ENCODE measurements at places on chromosomes 5 and 9. TPM values are rescaled to one million over a fixed set of nuclear protein-coding genes. Genes with fewer than 3 reads are reported as not detected.

DNA sequence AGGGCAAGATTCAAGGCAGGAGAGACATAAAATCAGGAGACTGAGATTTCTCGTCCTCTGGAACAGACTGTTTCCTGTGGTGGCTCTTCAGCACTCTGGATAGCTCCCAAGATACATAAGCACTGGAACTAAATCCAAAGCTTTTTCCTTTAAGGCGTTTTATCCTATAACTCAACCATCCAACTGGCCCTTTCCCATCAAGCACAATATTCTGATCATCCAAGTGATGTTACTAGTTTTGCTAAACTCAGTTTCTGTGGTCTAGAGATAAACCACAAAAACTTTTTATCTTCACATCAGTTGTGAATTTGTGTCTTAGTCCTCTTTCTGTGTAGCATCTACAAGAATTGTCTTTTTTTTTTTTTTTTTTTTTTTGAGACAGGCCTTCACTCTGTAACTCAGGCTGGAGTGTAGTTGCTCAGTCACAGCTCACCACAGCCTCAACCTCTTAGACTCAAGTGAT lies 299.4 kb downstream of the COX7C start:
- H3K36me3 ChIP-seq, result no peaks in the 10 kb centered on the region
- H3K4me3 ChIP-seq, result no peak overlapping the region
- H3K27ac ChIP-seq, result no peak overlapping the region
- H3K27me3 ChIP-seq, result no peaks in the 10 kb centered on the region
- no peak for DNase-seq
- no peaks in the 10 kb centered on the region for H3K4me1 ChIP-seq

GRCh38 chr5:30802961-30803705 lies 390.4 kb upstream of the CDH6 start:
- H3K4me3 ChIP-seq, result no peak overlapping the region
- no peak overlapping the region for H3K27ac ChIP-seq
- no peaks in the 10 kb centered on the region for H3K36me3 ChIP-seq
- no peaks in the 10 kb centered on the region for H3K27me3 ChIP-seq
- H3K4me1 ChIP-seq, result no peaks in the 10 kb centered on the region

- no peak overlapping the region for H3K27ac ChIP-seq
- no peaks in the 10 kb centered on the region for H3K27me3 ChIP-seq
- no peak overlapping the region for H3K4me3 ChIP-seq
- DNase-seq, result no peak
- no peaks in the 10 kb centered on the region for H3K4me1 ChIP-seq
Measured at GRCh38 chr9:8362250-8362649, 562.7 kb upstream of the DMAC1 start.

- H3K4me3 ChIP-seq, result no peak overlapping the region
- no peak for DNase-seq
- no peaks in the 10 kb centered on the region for H3K4me1 ChIP-seq
- H3K36me3 ChIP-seq, result no peaks in the 10 kb centered on the region
- no peak overlapping the region for H3K27ac ChIP-seq
- H3K27me3 ChIP-seq, result no peaks in the 10 kb centered on the region
Measured at GRCh38 chr9:119284587-119285337, 84.5 kb downstream of the BRINP1 start.

GRCh38 chr5:140118302-140118936 lies 4.5 kb downstream of the PURA start:
- DNase-seq, result no peak
- H3K27ac ChIP-seq, result no peak overlapping the region
- no peaks in the 10 kb centered on the region for H3K36me3 ChIP-seq
- H3K4me1 ChIP-seq, result peaks cover 7% of the 10 kb centered on the region
- H3K4me3 ChIP-seq, result no peak overlapping the region

GRCh38 chr5:140253985-140254384 lies 48.9 kb downstream of the PFDN1 start:
- no peaks in the 10 kb centered on the region for H3K36me3 ChIP-seq
- no peaks in the 10 kb centered on the region for H3K4me1 ChIP-seq
- no peak for DNase-seq
- H3K27ac ChIP-seq, result no peak overlapping the region
- H3K4me3 ChIP-seq, result no peak overlapping the region

- no peaks in the 10 kb centered on the region for H3K36me3 ChIP-seq
- no peaks in the 10 kb centered on the region for H3K4me1 ChIP-seq
Measured at GRCh38 chr9:97811533-97812246, 41.3 kb upstream of the FOXE1 start.

DNA sequence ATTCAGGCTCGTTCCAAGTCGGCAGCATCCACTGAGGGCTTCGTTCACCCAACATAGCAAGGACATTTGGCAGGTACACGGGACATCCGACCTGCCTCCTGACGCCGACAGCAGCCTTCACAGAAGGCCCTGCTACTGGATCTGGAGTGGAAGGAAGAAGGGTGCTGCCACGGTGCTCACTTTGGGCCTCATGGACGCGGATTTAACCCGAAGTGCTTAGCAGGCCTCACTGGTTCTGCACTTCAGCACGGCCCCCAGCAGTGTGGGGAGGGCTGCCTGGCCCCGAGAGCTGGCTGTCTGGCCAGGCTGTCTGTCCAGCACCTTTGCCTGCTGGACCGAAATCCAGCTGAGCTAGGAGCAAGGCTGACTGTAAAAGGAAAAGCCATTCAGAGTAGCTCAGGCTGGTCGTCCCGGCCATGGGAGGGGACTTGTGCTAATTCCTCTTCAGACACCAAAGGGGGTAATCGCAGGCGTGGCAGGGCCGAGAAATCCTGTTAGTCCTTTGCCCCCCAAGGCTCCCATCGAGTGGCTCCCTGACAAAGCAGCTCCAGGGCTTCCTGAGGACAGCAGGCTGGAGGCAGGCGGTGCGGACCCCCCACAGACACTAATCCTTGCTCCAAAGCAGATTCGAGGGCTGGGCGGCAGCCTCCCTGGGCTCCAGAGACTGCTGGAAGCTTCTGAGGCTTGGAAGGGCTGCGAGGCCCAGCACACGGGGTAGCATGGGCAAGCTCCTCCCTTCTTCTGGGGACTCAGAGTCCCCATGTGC lies 11.1 kb upstream of the RXRA start:
- no peaks in the 10 kb centered on the region for H3K27me3 ChIP-seq
- no peaks in the 10 kb centered on the region for H3K4me1 ChIP-seq
- no peak overlapping the region for H3K27ac ChIP-seq
- no peaks in the 10 kb centered on the region for H3K36me3 ChIP-seq

DNA sequence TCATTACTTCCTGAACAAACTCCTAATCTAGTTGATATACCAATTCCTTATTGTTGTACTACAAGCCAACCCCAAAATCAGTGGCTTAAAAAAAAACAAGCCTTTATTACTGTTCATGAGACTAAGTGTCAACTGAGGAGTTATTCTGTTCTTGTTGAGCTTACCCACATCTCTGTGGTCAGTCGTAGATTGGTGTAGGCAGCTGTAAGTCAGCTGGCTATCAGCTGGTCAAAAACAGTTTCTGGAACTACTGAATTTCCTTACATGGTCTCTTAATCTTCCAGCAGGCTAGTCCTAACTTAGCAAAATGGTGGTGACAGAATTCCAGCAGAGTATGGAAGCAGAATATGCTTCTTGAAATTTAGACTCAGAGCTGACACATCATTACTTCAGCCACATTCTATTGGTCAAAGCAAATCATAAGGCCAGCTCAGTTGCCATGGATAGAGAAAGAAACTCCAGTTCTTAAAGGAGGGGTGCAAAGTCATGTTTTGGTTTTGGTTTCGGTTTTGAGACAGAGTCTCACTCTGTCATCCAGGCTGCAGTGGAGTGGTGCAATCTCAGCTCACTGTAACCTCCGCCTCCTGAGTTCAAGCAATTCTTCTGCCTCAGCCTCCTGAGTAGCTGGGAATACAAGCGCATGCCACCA lies 386.1 kb upstream of the MPDZ start:
- no peak for DNase-seq
- H3K4me3 ChIP-seq, result no peak overlapping the region
- no peaks in the 10 kb centered on the region for H3K27me3 ChIP-seq
- no peaks in the 10 kb centered on the region for H3K4me1 ChIP-seq

The PRRT1B gene
- total RNA-seq, result not detected

The CACFD1 gene
- 24.8 TPM for total RNA-seq
